Neural crest cell (in vitro differentiated cells): ENCODE measurements at places on chromosomes 6 and 20. TPM values are rescaled to one million over a fixed set of nuclear protein-coding genes. Genes with fewer than 3 reads are reported as not detected.

The SAPCD1 gene
- 21.3 and 25.1 TPM in 2 replicates for total RNA-seq

The FAM162B gene
- total RNA-seq = 1.9 and 2.5 TPM in 2 replicates

The CAP2 gene
- 21.8 and 24.3 TPM in 2 replicates for total RNA-seq

The CFAP206 gene
- 0.86 and 0.93 TPM in 2 replicates for total RNA-seq

The ACAT2 gene
- 419 and 443 TPM in 2 replicates for total RNA-seq

The HLA-DRB1 gene
- 0.66 and 0.84 TPM in 2 replicates for total RNA-seq

The PRR18 gene
- total RNA-seq = 0.16 and 0.35 TPM in 2 replicates

The HIVEP1 gene
- total RNA-seq = 21.5 and 24.0 TPM in 2 replicates

The APCDD1L gene
- not detected in 2 replicates for total RNA-seq

The NKAPL gene
- total RNA-seq = not detected in 2 replicates

The C4A gene
- total RNA-seq = 5.6 and 10.1 TPM in 2 replicates

The CENPQ gene
- total RNA-seq = 12.1 and 13.1 TPM in 2 replicates

The RNGTT gene
- total RNA-seq = 20.7 and 23.3 TPM in 2 replicates

The UST gene
- 5.5 and 6.1 TPM in 2 replicates for total RNA-seq

The OXT gene
- total RNA-seq = not detected in 2 replicates

The FAXC gene
- 25.0 and 26.7 TPM in 2 replicates for total RNA-seq

The GPX5 gene
- total RNA-seq = not detected in 2 replicates

The SLC44A4 gene
- total RNA-seq = 0.32 and 0.84 TPM in 2 replicates

The JPH2 gene
- total RNA-seq = 0.07 TPM in 1 of 2 replicates, not detected in the other

The RNF182 gene
- 2.3 and 3.0 TPM in 2 replicates for total RNA-seq

The TRIM40 gene
- not detected in 2 replicates for total RNA-seq

The HAO1 gene
- total RNA-seq = not detected in 2 replicates

The CGA gene
- not detected in 2 replicates for total RNA-seq
